GM12892 (cell line): ENCODE measurements at places on chromosomes 6 and 20.
A peak's percentile ranks its signal among the peaks of the same experiment; 100 is the strongest.

- DNase-seq = no peak
Measured at GRCh38 chr6:40996591-40997233, 42.3 kb downstream of the UNC5CL start.

- no peak for DNase-seq
Measured at GRCh38 chr20:31838646-31839292, 6.6 kb downstream of the FOXS1 start.

DNA sequence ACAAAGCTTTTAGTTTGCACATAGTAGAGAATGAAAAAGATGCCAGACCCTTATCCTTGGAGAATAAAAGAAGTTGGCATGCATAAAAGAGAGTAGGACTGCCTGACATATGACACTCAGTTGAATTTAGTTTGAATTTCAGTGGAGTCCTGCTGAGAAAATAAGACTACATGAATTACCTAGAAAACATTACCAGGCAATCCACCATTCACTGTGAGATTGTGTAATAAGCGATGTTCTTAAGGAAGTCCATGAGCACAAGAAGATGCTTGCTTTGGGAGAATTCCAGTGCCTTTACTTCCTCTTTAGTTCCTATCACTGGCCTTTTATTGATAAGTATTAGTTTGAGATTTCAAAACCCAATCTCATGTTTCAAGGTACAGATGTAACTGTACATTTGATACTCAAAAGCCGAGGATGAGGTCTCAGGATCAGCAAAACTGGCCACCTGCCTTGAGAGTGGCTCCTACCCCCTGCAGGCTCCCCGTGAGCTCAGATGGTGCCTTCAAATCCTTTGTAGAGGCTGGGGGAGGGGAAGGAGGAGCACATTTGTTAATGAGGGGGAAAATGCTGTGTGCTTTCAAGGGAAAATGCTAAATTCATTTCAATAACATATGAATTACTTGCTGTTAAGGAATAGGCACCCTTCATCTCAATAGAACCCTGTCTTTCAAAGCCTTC lies 11.2 kb upstream of the UNC93A start:
- no peak for DNase-seq

DNA sequence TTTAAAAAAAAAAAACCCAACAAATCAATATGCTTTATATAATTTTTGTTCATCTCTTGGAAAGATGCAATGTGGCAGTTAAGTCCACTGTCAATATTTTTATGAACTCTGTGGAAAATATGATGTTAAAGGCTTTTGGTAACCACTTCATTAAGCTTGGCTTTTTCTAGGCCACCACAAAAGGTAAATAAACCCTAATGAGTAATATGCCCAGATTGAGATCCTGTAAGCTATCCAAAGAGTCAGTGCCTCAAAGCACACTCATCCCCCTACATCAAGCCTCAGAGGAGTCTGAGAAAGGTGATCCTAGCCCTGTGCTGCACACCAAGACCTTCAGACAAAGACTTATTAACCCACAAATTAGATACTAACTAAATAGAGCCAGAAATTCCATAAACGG lies 121.1 kb downstream of the CDC5L start:
- no peak for DNase-seq

GRCh38 chr6:168206661-168207274 lies 112.8 kb downstream of the DACT2 start:
- DNase-seq = no peak

- DNase-seq = peak; percentile 90
Measured at GRCh38 chr20:50844430-50845100, 49.7 kb downstream of the BCAS4 start.

GRCh38 chr6:3884007-3884745 lies 35.0 kb downstream of the FAM50B start:
- no peak for DNase-seq

GRCh38 chr6:72554761-72555221 lies 67.1 kb upstream of the KCNQ5 start:
- no peak for DNase-seq

GRCh38 chr20:64057628-64058498 lies 5.1 kb upstream of the TCEA2 start:
- peak; percentile 98 for DNase-seq

DNA sequence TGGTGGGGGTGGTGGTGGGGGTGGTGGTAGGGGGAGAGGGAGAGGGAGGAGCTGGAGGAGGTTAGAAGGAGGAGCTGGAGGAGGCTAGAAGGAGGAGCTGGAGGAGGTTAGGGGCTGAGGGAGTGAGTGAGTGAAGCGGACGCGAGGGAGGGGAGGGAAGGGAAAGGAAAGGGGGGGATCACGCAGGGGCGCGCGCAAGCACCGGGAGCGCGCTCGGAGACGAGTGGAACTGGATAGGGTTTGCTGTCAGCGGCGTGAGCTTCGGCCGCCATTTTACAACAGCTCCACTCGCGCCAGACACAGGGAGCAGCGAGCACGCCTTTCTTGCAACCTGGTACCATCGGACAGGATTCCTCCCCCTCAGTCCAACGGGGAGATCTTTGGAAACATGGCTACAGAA lies 90.5 kb upstream of the FERMT1 start:
- DNase-seq = no peak

DNA sequence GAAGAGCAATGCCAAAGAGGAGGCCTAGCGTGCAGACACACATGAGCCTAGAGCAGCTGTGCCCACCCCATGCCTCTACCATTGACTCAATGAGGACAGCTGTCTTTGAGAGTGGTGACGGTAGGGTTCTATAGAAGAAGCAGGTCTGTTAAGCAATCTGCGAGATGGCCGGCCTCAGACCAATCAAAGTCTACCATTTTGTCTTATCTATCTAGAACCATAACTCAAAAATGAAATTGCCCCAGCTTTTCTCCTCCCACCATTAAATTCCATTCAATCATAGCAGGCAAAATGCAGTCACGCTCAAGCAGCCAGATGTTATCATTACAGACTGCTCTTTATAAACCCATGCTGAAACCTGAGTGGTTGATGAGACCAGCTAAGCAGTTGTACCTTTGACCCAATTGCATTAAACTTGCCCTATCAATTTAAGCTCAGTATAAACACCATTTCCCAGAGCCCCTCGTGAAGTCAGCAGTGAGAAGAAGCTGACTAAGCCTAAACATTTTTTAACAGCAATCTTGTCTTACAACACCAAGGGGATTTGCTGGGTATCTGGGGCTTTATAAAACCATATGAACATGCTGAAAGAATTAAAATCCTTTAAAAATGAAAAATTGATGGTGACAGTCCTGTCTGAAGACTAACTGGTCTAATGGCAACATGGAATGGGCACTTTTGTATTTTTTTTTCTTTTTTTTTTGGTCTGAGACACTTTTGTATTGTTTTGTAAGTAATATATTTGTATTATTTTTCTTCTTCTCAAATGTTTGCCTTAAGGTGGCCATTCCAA lies 57.5 kb downstream of the FOXC1 start:
- DNase-seq = no peak

DNA sequence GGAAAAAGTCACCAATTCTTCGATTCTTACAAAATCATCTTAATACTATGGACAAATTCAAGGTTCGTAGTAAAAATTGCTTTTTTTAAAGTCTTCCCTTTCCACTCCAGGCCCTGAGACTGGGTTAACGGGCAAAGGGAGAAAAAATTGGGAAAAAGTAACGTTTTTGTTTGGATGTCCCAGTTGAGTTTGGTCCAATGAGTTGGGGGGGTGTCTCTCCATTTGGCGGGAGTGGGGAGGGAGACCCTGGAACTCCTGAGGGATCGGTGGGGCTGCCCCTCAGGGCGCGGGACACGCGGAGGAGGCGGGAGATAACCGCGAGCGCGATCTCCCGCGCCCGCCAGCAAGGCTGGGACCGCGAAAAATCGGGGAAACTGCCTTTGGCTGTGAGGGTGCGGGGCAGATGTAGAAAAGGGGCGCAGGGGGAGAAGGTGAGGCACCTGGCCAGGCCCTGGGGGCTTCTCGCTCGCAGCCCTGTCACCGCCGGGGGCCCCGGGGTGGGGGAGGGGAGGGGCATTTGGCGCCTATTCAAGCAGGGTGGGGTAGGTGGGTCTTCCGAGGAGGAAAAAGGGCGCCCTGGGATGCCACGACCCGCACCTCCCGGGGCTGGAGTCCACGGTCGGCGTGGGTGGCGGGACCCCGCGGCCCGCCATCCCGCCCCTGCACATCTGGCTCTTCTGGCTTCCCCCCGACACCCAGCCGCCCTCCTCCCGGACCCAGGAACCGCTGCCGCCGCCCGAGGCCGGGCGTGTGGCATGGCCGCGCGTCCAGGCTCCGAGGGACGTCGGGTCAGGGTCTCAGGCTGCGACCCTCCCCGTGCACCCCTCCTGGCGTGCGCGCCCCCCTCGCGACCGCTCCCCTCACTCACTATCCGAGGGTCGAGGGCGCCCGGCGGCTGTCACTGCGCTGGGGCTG lies 595 bp downstream of the FBXO5 start:
- no peak for DNase-seq

DNA sequence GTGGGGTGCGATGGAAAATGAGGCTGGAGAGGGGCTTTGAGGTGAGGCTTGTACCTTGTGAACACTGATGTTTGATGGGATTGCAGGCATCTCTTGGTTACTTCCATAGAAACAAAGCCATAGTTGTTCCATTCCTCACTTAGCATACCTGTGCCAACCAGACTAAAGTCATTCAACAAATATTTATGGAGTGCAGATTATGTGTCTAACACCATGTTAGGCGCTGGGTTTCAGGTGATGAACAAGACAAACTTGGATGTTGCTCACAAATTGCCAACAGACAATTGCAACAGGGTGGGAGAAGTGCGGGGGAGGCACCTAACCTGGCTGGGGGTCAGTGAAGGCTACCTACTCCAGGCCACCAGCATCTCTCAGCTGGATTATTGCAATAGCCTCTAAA lies 1.5 kb downstream of the TTPAL start:
- DNase-seq = no peak

- DNase-seq = no peak
Measured at GRCh38 chr20:45704969-45705637, at the start of gene WFDC10B. WFDC10B (minus strand) TSS chr20:45705019; CDS start chr20:45685992, 19,027 bp downstream.

- DNase-seq = no peak
Measured at GRCh38 chr6:149448821-149449453, 35.9 kb downstream of the ZC3H12D start.

DNA sequence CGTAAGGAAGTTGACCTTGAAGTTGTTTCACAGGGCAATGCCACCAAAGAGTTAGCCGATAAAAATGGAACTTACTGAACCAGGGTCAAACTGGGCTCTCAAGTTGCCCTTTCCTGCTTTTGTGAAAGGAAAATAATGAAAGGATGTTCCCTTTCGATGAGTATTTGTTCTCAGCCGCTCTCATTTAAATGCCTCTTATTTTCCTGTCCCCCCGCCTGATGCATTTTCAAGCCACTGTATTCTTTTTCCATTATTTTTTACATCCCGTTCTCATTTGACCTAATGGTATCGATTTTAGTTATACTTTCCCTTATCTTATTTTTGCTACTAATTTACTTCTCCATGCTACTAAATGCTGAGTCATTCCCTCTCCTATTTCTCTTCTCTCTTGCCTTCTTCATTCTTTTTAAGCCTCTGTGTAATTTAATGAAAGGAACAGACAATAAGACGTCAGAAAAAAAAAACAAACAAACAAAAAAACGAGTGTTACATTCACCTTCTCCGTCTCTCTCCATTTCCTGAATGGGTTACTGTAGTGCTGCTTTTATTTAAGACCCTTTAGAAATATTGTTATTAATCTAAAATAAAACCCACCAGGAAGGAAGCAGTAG lies 655 bp upstream of the NDUFAF4 start:
- DNase-seq = no peak

DNA sequence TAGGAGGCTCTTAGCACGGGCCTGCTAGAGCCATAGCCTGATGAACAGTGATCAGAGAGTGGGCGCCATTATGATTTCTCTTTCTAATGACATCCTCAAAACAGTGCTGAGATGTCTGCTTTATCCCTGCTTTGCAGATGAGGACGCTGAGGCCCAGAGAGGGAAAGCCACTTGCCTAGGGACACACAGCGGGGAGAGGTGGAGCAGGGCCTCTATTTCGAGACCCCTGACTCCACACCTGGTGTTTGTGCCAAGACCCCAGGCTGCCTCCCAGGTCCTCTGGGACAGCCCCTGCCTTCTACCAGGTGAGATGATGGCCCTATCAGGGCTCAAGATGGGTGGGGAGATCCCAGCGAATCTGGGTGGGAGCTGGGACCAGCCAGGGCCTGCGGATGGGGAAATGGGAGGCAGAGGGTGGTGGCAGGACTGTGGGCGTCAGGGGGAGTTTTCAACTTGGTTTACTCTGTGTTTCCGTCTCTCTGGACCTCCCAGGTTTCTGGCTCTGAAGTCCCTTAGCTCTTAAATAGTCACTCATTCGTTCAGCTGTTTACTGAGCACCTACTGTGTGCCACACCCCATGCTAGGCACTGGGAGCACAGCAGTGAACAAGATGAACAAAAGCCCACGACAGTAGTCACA lies 36.7 kb downstream of the SRC start:
- DNase-seq = no peak

- DNase-seq = no peak
Measured at GRCh38 chr20:53180928-53181362, 208.8 kb downstream of the TSHZ2 start.

DNA sequence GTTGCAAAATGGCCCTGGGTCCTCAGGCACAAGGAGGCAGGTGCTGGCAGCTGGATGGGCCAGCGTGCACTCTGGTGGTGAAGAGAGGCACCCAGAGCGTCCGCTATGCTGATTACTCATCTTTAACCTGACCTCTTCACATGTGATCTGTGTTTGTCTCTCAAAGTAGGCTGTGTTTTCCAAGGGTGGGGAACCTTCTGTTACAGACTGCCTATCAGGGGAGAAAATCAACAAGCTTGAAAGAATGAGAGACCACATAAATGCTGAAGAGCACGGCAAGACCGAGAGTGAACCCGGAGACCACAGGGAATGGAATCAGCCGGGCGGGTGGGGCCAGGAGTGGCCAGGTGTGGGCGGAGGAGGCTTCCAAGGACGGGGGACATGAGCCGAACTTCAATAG lies 16.2 kb downstream of the BNIP5 start:
- no peak for DNase-seq

DNA sequence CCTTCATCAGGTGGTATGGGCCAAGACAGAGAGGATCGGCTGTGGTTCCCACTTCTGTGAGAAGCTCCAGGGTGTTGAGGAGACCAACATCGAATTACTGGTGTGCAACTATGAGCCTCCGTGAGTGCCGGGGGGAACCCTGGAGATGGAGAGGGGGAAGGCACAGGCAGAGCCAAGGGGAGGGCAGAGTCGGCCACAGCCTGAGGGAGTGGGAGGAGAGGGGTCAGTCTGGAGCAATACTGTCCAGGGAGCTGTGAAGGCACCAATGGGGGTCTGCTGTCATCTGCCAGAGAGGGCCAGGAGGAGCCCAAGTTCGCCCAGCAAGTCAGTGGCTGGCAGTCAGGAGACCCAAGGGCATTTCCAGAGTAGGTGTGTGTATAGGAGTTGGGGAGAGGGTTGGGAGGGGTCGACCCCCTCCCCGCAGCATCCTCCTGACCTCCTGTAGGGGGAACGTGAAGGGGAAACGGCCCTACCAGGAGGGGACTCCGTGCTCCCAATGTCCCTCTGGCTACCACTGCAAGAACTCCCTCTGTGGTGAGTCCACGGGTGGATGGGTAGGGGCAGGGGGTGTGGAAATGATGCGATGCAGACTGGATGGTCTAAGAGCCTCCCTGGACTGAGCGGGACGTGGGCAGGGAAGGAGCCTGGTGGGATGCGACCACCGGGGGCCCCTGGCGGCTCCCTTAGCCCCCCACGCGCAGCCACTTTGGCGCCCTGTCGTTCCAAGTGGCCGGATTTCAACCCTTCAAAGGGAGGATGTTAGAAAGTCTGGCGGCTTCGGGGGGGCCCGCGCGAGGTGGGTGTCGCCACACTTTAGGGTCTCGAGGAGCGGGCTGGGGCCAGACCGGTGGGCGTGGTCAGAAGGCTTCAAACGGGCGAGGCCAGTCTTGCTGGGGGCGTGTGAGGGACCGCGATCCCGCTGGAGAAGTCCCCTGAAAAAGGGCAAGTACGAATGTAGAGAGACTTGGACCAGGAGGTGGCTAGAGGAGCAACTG lies 7.2 kb downstream of the PI16 start:
- no peak for DNase-seq
